Right lobe of liver (tissue), 6 donors: ENCODE measurements at places on chromosomes 4 and X. TPM values are rescaled to one million over a fixed set of nuclear protein-coding genes. Genes with fewer than 3 reads are reported as not detected.

The SHOX gene
- total RNA-seq: not detected

The PDZD4 gene
- 0.61 TPM for total RNA-seq

The USP51 gene
- 0.51 TPM for total RNA-seq

The SYP gene
- 0.18 TPM for total RNA-seq

The HPSE gene
- total RNA-seq: 2.0 TPM

The ZXDB gene
- total RNA-seq: 12.3 TPM

The NDST4 gene
- not detected for total RNA-seq

The UGT2B11 gene
- total RNA-seq: 1.4 TPM

The XG gene
- total RNA-seq: not detected

The CENPE gene
- total RNA-seq: 0.68 TPM

The VSIG1 gene
- not detected for total RNA-seq

The MTHFD2L gene
- 30.6 TPM for total RNA-seq

The TBX22 gene
- not detected for total RNA-seq

The NKX6-1 gene
- not detected for total RNA-seq

The FGFR3 gene
- 30.0 TPM for total RNA-seq

The GPR78 gene
- total RNA-seq: not detected

The MANBA gene
- total RNA-seq: 16.2 TPM

The TCEAL2 gene
- not detected for total RNA-seq

The GIMD1 gene
- total RNA-seq: not detected

The NKX1-1 gene
- total RNA-seq: not detected

The TREX2 gene
- 0.19 TPM for total RNA-seq

The TCEAL5 gene
- total RNA-seq: not detected

The CENPVL2 gene
- not detected for total RNA-seq

The YIPF7 gene
- total RNA-seq: not detected

The TRAM1L1 gene
- total RNA-seq: not detected

The AFM gene
- total RNA-seq: 150 TPM

The FRG1 gene
- total RNA-seq: 17.1 TPM

The ATP8A1 gene
- 2.4 TPM for total RNA-seq

The RIBC1 gene
- total RNA-seq: 0.22 TPM

The POLN gene
- 1.3 TPM for total RNA-seq

The UGT2B10 gene
- total RNA-seq: 221 TPM

The SORCS2 gene
- 6.2 TPM for total RNA-seq

The GATA1 gene
- not detected for total RNA-seq

The USP17L27 gene
- not detected for total RNA-seq

The SLC34A2 gene
- 0.81 TPM for total RNA-seq

The HDX gene
- 0.62 TPM for total RNA-seq

The KCNIP4 gene
- not detected for total RNA-seq

The CT47B1 gene
- not detected for total RNA-seq

The GABRG1 gene
- not detected for total RNA-seq

The GAGE12J gene
- total RNA-seq: not detected

The VSIG4 gene
- total RNA-seq: 31.7 TPM

The RPL39 gene
- 665 TPM for total RNA-seq

The CXorf65 gene
- not detected for total RNA-seq

The IDH3G gene
- 70.1 TPM for total RNA-seq

The PIM2 gene
- 4.0 TPM for total RNA-seq

The RAB40AL gene
- total RNA-seq: 0.63 TPM

The ARX gene
- total RNA-seq: not detected

The MAGEC3 gene
- not detected for total RNA-seq

The CSAG2 gene
- not detected for total RNA-seq

The APELA gene
- total RNA-seq: not detected
